ENCODE measurements at places on chromosomes 1 and 21.

GRCh38 chr1:91801496-91802115 lies 84.3 kb downstream of the TGFBR3 start:
- DNase-seq: no peak

- no peak for DNase-seq
Measured at GRCh38 chr1:40049725-40050124, 9.2 kb downstream of the CAP1 start.

DNA sequence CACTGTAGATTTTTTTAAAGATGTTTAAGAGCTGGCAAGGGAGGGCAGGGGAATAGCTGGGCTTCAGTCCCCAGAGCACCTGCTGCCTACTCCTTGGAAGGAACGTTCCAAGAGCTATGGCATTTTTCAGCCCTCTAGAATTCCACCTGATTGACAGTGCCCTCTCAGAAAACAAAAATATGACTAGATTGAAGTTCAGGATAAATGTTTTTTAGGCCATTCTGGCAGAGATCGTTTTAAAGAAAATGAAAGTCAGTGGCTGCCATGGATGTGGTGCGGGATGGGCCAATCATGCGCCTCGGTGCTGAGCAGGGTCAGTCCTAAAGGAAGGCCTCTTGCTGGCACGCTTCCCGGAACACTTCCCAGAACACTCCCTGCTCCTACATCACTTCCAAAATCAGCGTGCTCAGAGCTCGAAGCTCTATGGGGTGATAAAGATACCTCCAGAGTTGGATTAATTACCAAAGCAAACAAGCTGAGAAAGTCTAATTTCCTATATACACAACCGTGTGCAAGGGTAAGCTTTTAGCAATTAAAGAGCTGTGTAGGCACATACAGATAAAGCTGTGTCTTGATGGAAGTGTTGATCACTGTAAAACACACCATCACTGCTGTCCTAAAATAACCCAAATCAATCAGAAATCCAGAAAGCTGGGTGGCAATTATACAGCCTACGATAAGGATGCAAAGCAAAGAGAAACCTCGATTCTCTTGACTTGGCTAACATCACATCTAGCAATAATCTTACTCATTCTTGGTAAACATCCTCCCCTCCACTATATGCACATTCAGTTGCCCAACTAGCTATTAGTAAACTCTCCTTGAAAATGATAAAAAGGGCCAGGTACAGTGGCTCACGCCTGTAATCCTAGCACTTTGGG lies 34.6 kb downstream of the TGFBR3 start:
- peak; percentile 97 for DNase-seq

GRCh38 chr1:171754353-171754705 lies 12.5 kb upstream of the VAMP4 start:
- peak; percentile 61 for DNase-seq

DNA sequence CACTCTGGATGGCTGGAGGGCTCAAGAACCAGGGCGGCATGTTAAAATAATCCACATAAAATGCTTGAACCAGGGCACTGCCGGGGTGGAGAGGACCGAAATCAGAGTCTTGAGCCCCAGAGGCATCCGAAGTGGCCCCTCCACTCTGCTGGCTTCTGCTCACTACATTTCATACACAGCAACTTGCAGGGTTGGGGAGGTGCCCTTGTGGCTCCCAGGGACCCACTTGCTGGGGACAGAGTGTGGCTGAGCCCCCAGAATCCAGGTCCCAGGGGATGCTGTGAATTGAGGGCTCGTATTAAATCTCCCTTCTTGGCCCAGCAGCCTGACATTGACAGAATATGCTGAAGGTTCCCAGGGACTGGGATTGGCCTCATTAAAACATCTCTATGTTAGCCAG lies 181.7 kb downstream of the GRIK3 start:
- no peak for DNase-seq

Data from fibroblast of the aortic adventitia (primary cell).